ENCODE measurements at places on chromosomes 3 and 15.

DNA sequence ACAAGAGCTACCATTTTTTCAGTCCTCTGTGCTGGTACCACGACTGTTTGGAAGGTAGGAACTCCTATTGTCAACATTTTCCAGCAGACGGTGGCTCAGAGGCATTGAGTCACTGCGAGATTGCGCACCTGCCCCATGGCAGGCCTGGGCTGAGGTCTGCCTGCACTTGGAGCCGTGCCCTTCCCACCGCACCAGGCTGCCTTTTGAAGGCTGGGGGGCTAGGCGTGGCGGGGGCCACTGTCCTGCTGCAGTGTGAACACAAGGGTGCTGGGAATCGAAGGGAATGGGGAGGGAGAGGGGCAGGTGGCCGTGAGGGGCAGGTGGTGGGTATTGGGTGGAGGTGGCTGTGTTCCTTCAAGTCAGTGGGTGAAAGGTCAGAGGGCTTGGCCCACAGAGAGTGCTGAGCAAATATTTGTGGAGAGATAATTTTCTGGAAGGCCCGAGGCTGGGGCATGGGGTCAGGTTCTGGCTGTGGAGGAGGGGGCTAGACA is 16.3 kb downstream of the SNX33 start:
- DNase-seq, result no peak

GRCh38 chr15:40096094-40096891 is 12.4 kb downstream of the BMF start:
- DNase-seq, result no peak

DNA sequence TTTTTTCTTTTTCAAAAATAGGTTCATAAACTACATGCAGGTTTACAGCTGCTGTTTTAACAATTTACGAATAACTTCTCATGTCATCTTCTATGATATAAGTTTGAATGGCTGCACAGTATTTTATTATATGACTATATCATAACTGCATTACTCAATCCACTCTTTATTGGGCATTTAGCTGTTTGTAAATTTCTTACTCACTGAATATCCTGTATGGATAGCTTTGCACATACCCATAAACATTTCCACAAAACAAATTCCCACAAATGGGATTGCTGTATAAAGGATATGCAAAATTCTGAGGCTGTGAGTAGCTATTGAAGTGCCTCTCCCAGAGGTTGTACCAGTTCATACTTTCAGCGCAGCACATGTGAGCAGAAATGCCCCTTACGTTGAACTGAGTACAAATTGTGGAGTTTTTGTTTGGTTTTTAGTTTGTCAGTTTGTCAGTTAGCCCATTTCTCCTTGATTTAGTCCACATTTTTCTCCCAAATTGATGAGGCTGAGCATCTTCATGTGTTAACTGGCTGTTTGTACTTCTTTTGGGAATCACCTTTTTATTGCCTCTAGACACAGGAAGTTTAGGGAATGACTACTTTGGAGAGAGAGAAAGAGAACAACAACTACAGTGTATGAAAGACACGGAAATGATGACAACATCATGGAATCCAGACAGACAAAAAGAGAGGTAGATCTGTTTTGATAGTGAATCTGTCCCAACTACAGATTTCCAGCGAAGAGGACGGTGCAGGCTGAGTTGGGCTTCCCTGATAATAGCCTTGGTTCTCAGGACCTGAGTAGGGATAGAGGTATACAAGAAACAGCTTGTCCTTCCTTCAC is 24.8 kb downstream of the TTC23 start:
- DNase-seq, result no peak

GRCh38 chr15:26945046-26945445 is 25.9 kb upstream of the GABRG3 start:
- DNase-seq, result no peak

GRCh38 chr3:59798372-59799086 is 748.7 kb upstream of the CFAP20DC start:
- DNase-seq, result no peak

DNA sequence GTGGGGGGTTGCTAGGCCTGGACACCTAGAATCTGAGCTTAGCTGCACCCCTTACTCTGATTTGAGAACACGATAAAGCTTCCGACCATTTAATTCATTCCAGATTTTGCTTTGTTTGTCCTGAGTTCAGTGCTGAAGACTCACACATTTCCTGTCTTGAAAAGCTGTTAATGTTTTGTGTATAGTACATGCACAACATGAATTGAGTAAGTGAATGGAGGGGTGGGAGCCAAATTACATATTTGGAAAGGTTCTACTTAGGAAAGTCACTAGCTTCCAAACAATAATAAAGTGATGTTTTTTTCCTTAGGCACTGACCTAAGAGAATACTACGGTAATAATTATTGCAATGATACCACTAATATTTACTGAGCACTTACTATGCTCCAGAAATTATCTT is 955.2 kb upstream of the NR2F2 start:
- DNase-seq, result no peak

DNA sequence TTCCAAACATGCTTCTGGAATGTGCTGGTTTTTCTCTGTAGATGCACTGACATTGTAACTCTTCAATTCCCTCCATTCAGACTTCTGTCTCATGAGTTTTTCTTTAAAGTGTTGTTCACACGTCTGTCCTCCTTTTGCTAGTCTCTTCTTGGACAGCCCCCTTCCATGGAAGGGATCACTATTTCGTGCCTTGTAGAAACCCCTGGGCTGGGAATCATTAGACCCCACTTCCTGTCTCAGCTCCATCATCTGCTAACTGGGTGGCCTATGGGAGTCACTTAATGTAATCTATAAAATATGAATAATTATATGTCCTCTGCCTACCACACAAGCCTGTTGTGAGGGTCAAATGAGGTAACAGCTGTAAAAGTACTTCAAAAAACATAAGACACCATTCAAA is 110.6 kb downstream of the THSD4 start:
- no peak for DNase-seq

DNA sequence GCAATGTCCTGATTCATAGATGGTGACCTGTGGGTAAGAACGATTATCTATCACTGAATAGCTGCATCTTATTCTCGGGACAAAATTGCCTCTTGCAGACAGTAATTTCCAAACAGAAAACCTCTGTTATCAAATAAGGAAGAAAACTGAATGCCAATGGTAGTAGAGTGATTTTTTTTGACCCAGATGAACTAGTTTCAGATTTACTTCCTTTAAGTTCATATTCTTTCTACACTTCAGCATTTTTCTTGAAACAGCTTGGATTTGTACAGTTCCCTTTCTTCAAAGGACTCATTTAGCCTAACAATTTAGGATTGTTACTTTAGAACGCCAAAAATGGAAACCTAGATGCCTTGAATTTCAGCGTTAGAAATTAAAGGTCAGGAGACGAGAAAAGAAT is 14.6 kb downstream of the ETV5 start:
- no peak for DNase-seq

GRCh38 chr3:49025005-49025792 is 3.3 kb downstream of the NDUFAF3 start:
- DNase-seq, result no peak
